Coronary artery (tissue), 2 donors: ENCODE measurements at places on chromosomes 16 and 17.

DNA sequence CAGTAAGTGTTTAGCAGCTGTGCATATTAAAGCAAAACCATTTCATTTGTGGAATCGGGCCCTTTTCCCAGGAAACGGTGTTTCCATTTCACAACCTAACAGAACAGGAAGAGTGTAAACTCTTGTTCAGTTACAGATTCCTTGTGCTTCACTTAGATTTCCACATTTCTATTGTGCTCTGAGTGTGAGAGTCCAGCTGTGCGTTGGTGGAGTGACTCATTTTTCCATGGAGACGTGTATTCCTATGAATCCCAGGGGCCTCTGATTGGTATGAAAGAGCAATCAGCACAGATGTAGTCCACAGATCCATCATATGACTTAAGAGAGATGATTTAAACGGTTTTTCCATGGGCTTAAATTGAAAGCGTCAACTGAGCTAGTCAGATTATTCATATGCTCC, 13.3 kb upstream of the CAVIN1 start:
- DNase-seq: no peak

GRCh38 chr16:3363793-3364192, 8.1 kb downstream of the OR2C1 start:
- no peak for DNase-seq

DNA sequence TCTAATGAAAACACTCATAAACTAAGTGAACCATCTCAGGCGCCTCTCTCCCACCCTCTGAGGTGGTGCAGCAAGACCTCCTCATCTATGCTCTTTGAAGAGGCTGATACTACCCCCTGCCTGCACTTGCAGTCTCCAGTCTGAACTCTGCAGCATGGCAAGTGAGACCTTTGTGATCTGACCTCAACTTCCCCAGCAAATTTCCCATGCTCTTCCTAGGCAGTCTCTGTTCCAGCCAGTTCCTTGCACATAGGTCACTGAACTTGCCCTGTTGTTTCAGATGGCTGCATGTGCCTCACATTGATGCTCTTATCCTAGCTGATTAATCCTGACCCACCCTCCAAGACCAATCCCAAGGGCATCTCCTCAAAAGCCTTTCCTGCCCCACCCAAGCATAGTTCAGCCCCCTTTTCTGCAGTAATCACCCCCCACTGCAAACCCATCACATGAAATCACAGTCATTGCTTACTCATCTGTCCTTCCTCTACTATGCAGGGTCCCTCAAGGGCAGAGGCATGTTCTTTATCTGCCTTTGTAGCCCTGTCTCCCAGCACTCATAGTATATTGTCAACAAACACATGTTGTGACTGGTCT, 42.0 kb downstream of the TBX21 start:
- DNase-seq: no peak

DNA sequence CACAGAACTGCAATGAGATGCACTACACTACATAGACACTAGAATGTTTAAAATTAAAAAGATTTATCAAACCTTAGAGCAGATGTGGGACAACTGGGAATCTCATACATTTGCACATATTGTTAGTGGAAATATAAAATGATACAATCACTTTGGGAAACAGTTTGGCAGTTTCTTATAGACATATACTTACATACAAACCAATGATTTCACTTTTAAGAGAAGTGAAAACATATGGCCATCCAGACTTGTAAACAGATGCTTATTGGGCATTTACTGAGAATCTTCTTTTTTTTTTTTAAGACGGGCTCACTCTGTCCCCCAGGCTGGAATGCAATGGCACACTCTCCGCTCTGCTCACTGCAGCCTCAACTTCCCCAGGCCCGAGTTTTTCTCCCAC, 50.1 kb downstream of the AXIN2 start:
- no peak for DNase-seq

- DNase-seq: no peak
Observed at GRCh38 chr16:608019-608418, 18.2 kb downstream of the RAB40C start.

DNA sequence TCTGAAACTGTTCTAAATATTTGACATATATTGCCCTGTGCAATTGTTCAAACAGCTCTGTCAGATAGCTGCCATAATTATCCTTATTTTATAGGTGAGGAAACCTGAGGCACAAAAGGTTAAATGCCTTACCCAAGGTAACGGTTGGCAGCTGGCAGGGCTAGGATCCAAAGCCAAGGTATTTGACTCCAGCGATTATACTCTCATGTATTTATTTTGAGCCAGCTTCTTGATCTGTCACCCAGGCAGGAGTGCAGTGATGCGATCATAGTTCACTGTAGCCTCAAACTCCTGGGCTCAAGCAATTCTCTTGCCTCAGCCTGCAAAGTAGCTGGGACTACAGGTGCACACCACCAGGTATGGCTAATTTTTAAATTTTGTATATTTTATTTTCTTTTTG, 7.2 kb downstream of the ENO3 start:
- no peak for DNase-seq

DNA sequence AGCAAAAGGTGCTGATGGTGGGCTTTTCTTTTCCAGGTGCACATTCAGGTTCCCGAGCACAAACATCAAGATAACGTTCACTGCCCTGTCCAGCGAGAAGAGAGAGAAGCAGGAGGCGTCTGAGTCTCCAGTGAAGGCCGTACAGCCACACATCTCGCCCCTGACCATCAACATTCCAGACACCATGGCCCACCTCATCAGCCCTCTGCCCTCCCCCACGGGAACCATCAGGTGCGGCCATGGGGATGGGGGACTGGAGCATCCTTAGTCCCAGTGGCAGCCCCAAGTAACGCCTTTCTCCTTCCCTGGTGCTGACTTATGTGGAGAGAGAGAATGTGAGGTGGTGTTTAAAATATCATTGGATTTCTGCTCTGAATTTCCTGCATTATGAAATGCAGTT, 43.8 kb downstream of the FOXK2 start:
- no peak for DNase-seq

GRCh38 chr16:19639986-19640421, 78.0 kb downstream of the KNOP1 start:
- no peak for DNase-seq

DNA sequence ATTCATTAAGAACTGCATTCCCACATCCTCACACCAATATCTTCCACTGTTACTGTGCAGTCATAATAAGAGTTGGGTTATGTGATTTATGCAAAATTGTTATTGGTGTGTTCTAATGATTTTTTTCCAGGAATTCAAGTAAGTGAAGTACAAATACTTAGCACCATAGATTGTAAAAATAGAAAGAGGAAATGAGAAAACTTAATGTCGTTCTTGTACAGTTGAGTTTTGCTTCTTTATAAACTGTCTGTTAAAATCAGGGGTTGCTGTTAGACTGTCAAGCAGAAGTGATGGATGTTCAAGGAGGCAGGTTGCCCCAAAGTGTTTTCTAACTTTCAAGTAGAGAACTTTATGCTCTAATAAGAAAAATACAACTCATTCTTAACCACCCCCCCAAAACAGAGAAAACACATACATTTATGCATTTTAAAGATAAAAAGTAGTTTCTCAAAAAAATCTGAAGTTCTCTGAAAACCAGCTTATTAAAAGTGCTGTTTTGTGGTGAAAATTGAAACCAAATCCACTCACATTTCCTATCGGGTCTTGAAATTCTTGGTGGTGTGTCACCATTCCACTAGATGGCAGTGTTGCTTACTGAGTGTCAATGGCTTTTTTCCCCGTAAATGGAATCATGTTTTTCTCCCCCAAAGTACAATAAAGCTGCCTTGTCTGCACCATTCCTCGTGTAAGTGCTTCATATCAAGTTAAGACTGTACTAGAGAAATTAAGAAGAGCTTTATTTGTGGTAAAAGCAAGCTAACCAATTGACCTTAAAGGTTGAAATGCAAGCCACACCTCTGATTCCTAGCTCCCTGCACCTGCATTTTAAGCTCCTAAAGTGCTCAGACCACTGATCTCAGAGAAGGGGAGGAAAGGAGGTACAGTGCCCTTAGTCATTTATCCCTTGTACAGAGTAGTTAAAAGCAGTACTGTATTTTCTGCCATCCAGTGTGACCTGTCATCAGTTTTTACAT, 4.7 kb upstream of the IGSF6 start:
- DNase-seq: no peak

GRCh38 chr16:450785-451512, 25.5 kb downstream of the RAB11FIP3 start:
- no peak for DNase-seq

GRCh38 chr17:75589919-75590303, 2.3 kb downstream of the MYO15B start:
- DNase-seq: no peak

DNA sequence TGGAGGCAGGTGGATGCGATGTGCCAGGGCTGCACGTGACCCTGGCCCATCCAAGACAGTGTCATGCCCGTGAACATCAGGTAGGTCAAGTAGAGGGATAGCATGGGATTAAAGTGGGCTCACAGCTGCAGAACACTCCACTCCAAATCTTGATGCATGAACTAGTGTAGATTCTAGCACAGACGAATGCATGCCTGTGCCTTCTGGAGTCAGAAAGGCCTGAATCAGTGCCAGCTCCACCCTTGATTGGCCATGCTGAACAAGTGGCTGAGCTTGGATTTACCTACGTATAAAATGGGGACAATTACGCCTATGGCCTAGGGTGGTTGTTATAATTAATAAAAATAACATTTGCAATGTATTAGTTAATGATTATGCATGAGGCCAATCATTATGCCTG, 10.6 kb downstream of the IRX3 start:
- peak; percentile 11 for DNase-seq

- DNase-seq: no peak
Observed at GRCh38 chr17:37671028-37671823, 28.0 kb upstream of the DDX52 start.
